Stimulated activated CD8-positive, alpha-beta memory T cell treated with anti-CD3 and anti-CD28 coated beads, Interleukin-4, amount 100 ng/mL, for 4 hours (primary cell): ENCODE measurements at places on chromosomes 2 and 18.
A peak's percentile ranks its signal among the peaks of the same experiment; 100 is the strongest.

DNA sequence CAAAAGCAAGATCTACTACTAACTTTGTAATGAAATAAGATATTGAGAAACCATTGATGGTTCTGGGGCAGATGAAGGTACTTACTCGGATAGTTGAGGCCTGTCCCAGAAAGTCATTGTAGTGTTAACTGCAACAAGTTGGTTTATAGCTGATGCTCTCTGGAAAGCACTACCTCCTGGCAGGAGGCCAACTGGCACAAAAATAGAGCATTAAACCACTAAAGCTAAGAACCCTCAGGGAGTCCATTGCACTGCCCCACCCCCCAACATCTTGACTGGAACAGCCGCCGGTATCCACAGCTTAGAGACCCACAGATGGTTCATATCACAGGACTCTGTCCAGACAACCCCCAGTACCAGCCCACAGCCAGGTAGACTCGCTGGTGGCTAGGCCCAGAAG is 552.5 kb upstream of the CRIM1 start:
- DNase-seq: no peak

- no peak for DNase-seq
These were observed 41.3 kb upstream of the GBX2 start for GRCh38 chr2:236209535-236209934.

DNA sequence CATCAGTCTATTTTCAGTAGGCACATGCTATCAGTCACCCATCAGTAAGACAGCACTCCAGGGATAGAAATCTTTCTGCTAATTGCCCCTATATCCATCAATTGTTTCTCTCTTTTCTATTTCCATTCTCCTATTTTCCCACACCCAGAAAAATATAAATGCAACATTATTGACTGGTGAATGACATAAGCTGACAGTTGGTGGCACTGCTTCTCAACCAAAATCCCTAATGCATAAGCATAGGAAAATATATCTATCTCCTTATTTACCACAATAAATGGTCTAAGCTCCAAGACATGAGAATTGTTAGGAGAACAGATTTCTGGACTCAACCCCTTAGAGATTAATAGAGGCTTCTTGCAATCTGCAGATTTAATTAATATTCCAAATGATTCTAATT is 64.0 kb upstream of the REG3A start:
- no peak for DNase-seq

GRCh38 chr2:65574993-65575392 is 142.6 kb upstream of the SPRED2 start:
- DNase-seq: no peak

DNA sequence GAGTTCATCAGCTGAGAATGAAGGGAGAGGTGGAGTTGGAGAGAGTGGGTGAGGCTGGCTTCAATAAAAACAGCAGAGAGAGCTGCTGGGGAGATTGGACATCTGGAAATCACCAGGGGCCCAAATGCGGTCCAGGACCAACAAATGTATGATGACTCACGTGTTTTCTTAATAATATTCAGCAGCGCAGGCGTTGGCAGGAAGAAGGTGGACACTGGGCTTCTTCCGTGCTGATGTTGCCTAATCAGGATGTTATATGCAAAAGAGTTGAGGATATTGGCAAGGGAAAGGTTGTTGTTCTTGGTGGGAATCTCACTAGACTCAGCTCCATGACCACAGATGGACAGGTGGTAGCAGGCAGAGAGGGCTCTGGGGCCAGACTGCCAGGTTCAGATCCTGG is 12.8 kb upstream of the PLA2R1 start:
- no peak for DNase-seq

DNA sequence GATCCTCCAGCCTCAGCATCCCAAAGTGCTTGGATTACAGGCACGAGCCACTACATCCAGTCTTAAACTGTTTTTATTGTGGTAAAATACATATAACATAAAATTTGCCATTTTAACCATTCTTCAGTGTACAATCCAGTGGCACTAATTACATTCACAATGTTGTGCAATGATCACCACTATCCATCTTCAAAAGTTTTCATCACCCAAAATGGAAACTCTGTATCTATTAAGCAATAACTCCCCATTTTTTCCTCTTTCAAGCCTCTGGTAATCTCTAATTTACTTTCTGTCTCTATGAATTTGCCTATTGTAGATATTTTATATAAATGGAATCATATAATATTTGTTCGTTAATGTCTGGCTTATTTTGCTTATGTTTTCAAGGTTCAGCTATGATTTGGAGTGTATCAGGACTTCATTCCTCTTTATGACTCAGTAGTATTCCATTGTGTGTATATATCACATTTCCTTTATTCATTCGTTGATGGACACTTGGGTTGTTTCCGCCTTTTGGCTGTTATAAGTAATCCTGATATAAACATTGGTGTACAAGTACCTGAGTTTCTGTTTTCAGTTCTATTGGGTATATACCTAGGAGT is 71.8 kb downstream of the GFPT1 start:
- DNase-seq: no peak

GRCh38 chr2:176986487-176986886 is 226.1 kb upstream of the HNRNPA3 start:
- DNase-seq: no peak

- DNase-seq: no peak
These were observed 216.7 kb downstream of the CTNNA2 start for GRCh38 chr2:79729532-79729931.

GRCh38 chr2:228581731-228582130 is 400.2 kb upstream of the SPHKAP start:
- DNase-seq: no peak

GRCh38 chr18:57837917-57838548 is 34.9 kb upstream of the ATP8B1 start:
- DNase-seq: no peak

DNA sequence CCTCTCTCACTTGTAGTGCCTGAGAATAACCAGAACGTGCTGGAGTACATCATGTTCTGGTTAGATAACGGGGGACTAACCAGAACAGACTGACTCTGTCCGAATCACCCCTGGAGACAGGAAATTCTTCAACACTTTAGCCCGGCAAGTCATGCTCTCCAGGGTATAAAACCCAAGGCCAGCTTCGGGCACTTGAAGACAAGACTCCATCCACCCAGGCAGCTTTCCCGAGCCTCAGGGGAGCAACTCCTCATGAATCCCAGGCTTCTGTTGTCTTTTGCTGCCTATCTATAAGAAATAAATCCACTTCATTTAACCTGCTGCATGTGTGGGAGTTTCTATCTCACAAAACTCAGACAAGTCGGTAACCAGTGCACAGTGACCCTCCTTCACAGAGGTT is 99.6 kb downstream of the KCNF1 start:
- no peak for DNase-seq

DNA sequence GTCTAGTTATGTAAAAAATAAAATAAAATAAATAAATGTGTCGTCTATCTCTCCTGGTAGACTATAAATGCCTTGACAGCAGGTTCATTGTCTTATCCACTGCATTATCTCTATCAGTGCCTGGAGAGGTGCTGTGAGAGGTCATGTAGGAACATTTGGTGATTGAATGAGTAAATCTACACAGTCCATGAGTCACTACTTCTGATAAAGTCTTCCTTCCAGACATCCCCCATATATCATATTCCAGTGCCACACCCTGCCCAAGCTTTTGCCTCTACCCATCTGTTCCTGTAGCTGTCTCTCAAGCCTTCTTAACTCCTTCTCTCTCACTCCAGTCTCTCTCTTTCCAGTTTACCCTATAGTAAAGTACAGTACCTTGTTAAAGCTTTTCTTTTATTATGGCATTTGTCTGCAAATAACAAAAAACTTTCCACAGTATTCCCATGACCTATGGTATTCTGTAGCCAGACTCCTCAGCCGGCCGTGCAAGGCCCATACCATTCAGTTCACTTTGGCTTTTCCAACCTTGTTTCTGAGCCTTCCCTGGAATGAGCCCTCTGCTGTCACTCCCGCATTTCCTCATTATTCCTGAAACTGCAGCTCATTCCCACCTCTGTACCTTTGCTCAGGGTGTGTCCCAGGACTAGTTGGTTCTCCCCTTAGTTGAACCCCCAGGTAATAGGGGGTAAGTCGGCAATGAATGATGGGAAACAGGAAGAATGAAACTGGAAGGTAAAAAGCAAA is 37.5 kb downstream of the ANXA4 start:
- DNase-seq: no peak

- DNase-seq: peak; percentile 27
These were observed 105.6 kb upstream of the CD302 start for GRCh38 chr2:159903443-159904126.

GRCh38 chr2:151030663-151031230 is 230.9 kb downstream of the RBM43 start:
- no peak for DNase-seq

DNA sequence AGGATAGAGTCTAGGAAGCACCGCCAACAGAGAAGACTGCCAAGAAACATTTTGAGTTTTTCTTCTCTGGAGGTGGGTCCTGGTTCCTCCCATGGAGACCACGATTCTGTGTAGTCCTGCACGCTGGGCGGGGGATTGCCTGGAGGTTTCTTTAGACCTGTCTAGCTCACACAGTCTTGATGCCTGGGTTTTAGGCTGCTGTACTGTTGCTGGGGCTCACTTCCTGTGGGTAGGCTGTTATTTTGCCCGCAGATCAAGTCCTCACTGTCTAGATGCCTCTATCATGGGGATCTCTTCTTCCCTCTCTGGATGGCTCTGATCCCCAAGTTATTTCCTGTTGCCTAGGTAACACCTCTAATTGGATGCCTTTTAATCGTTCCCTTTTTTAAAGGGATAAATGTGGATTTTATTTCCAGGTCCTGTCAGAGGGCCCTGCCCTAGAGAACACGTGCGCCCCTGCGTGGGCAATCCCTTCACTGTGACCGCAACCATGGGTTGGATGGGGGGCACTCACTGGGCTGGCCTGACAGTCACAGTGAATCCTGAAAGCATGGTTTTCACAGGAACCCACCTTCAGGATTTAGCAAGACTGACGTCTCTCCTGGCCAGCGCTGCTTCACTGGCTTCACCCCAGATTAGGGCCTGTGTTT is 115.7 kb downstream of the MSH2 start:
- DNase-seq: no peak

DNA sequence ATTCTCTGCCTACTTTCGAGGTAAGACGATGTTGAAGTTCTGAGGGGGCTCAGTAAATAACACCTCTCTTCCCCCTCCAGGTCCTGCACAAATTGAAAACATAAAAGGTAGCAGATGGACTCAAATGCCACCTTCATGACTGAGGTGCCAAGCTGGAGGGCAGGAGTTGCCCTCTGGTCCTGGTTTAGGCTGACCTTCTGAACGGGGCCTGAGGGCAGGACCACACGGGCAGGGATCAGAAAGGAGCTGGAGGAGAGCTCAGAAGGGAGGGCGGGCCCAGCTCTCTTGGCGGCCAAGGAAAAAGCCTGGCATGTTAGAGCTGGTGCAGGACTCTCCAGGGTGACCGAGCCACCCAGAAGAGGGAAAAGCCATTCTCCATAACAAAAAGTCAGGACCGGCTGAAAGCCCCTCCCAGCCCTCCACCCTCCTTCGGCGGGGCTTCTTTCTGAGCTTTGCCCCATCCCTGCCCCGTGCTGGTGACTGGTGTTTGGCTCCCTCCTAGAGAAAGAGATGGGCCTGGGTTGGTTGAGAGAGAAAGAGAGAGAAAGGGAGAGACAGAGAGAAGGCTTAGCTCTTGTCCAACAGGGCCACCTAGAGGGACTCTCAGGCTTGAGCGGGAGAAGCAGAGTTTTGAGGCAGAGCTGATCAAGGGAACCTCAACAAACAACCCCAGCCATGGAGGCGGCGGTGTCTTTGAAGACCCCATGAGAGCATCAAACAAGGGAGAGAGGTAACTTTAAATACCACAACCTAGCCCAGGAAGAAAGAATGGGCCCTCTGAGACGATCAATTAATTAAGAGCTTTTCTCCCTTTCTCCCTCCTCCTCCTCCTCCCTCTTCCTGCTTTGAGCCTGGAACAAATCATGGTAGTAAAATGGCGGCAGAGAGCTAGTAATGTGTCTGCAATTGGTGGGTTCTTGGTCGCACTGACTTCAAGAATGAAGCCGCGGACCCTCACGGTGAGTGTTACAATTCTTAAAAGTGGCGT is 50.8 kb downstream of the WIPF1 start:
- DNase-seq: no peak

DNA sequence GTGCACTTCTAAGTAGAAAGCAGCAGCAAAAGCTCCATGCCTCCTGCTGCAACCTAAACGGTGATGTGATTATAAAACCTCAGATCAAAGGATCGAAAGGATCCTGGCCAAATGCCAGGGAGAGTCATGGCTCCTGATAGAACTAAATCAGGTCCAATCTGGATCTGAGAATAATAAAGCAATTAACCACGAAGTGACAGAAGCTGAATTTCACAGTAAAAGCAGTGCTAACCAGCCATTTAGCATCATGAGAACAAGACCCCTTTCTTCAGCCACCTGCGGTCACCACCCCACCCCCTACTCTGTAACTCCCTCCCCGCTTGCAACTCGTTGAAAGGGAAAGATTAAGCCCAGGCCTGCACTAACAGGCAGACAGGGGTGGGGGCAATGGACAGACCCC is 748.7 kb downstream of the BCL11A start:
- DNase-seq: no peak

- DNase-seq: no peak
These were observed 354.5 kb downstream of the PID1 start for GRCh38 chr2:228916416-228917090.

DNA sequence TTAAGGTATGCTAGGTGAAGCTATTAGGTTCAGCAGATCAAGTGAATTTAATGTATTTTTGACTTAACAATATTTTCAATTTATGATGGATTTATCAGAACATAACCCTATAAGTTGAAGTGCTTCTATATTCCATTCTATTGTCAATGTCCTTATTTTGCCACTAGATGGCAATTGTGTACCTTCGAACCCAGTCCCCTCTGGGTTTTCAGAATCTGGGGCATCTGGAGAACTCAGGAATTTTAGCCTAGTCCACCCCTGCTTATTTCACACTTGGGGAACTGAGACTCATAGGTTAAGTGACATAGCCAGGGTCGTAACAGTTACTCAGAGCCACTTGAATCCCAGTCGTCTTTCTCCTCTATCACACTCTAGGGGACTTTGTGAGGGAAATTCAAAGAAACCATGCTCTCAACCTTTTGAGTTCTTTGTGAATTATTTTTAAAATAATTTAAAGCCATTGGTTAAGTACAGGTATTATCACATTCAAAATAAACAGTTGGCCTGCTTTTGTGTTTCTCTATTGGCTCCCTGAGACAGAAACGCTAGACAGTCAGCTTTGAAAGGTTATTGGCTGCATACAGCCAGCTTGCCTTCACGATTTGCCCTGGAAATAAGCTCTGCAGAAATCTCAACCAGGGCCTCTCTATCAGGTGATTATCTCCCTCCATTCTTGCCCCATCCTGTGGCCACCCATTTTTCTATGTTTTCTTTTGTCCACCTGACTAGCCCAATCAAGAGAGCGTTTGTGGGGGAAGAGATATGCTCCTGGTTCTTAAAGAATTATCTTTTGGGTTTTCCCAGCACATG is 145.0 kb downstream of the TTC27 start:
- no peak for DNase-seq

GRCh38 chr18:9608728-9609127 is 5.6 kb downstream of the PPP4R1 start:
- DNase-seq: no peak

DNA sequence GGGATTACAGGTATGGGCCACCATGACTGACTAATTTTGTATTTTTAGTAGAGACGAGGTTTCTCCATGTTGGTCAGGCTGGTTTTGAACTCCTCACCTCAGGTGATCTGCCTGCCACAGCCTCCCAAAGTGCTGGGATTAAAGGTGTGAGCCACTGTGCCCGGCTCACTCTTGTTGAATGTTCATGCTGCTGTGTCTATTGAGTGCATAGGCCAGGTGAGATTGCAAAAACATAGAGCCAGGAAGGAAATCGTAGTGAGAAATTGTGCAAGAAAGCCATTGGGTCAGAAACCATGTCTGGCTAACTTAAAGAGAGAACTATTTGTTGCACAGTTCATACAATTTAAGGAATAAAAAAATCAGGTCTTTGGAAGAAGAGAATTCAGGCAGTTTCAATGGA is 45.5 kb upstream of the FZD5 start:
- no peak for DNase-seq

- no peak for DNase-seq
These were observed 1.9 kb upstream of the LNPK start for GRCh38 chr2:176003958-176004357.
